Effector memory CD4-positive, alpha-beta T cell (primary cell): ENCODE measurements at places on chromosomes 11 and 22.

DNA sequence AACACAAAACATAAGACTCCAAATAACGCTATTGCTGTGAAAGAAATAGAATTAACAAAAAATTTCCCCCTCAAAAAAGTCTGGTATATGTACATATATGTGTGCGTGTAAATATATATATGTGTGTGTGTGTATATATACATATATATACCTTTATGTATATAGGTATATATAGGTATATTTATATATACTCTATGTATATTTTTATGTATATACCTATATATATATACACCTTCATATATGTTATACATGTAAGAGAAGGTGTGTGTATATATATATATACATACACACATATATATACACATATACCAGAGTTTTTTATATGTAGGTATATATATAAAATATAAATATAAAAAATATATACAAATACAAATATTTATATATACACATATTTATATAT is 199.2 kb downstream of the RAB38 start:
- DNase-seq = no peak

DNA sequence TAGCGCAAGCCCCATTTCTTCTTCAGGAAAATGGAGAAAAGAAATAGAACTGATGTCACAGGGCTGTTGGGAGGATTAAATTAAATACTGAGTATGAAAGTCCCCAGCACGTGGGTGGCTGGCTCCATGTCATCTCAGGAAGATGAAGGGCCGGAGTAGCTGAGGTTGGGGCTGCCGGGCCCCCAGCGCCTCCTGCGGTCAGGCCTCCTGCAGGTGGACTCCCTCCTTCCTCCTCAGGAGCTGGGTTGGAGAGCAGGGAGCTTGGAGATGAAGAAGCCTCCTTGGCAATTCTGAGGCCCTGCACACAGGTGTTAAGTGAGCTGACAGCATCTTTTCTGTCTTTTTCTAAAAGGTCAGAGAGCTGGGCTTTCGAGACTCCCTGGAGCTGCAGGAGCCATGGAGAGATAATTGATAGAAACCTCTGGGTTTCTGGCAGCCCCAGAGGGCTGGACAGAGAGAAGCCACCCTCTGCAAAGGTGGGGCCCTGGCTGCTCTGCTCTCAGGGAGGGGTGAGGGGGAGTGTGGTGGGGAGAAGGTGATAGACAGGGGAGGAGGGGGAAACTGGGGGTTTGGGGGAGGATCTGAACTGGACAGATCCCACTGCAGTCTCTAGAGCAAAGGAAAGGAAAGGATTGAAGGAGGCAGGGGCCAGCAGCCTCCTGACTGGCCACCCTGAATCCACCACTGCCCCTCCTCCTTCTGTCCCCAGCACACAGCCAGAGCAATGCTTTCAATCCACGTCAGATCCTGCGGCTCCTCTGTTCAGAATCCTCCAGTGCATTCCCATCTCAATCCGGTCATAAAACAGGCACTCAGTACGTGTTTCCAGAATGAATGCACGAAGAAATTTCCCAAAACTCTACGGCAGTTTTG is 210.8 kb downstream of the CEP164 start:
- no peak for DNase-seq

DNA sequence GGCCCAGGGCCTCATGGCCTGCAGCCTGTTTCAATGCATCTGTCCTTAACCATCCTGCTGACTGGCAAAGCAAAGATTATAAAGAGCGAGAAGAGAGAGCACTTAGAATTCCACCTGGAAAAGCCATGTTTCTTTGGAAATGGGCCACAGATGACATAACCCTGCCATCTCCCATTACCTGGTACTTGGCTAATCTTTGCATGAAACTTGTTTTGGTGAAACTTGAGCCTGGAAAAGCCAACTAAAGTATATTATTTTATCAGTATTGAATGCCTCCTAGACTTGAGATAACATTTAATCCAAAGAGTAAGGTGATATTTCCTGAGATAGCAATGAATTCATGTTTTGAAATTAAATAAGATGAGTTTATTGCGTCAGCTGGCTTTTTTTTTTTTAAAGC is 72.6 kb downstream of the NAV2 start:
- DNase-seq = no peak

- DNase-seq = no peak
These were observed 44.1 kb upstream of the E2F8 start for GRCh38 chr11:19284881-19285280.

- DNase-seq = no peak
These were observed 289.7 kb downstream of the ST3GAL4 start for GRCh38 chr11:126645186-126645585.

- no peak for DNase-seq
These were observed 16.3 kb upstream of the SORL1 start for GRCh38 chr11:121435551-121436511.

DNA sequence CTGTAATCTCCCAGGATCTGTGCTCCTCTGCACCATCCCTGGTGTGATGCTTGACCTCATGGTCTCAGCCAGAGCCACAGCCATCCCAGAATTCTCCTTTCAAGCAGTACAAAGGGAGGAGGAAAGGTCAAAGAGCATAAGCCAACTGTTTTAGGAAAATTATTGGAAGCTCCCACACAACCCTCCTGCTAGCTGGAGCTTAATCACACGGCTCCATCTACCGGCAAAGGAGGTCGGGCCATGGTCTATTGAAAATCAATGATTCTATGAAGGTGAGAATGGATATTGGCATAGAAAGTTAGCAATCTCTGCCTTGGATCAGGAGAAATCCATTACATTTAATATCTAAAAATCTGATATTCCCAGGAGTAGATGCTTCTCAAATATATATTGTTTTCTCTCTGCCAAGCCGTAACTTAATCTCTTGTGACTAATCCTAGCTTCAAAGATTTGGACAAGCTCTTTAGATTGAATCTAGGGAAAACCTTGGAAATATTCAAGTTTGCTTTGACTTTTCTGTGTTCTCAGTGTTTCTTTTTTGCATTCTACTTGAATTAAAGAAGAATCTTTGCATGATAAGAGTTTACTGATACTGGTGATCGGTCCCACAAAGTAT is 259.6 kb downstream of the NTM start:
- DNase-seq = no peak

DNA sequence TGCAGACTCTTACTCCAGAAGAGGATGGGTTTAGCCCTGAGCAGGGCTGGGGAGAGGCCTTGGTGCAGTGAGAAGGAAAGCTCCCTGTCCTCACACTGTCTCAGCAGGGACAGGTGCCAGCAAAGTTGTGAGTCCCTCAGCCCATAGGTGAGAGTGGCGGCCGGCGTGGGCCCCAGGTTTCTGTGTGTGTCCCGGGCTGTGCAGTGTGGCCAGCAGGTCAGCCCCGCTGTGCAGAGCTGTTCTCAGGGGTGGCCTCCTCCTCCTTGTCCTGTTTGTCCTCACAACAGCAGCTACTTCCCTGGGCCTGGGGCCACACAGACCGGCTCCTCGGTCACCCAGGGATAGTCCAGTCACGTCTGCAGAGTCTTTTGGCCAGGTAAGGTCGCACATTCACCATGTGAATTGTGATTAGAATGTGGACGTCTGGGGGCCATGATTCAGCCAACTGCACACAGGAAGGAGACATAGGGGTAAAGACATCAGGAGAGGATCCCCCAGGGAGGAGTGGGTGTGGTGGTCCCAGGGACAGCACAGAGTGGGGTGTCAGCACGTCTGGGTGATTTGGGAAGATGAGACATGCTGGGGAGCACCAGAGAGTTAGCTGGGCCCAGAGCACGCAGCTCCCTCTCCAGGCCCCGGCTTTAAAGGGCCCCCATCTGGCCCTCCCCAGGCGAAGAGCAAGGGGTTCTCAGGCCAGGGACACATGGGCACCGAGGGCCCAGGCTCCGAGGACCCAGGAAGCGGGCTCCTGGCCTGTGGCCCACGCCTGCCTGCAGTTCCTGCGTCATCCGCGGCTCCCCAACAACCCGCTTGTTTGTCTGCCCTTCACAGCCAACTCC is 81.6 kb downstream of the MYEOV start:
- no peak for DNase-seq

DNA sequence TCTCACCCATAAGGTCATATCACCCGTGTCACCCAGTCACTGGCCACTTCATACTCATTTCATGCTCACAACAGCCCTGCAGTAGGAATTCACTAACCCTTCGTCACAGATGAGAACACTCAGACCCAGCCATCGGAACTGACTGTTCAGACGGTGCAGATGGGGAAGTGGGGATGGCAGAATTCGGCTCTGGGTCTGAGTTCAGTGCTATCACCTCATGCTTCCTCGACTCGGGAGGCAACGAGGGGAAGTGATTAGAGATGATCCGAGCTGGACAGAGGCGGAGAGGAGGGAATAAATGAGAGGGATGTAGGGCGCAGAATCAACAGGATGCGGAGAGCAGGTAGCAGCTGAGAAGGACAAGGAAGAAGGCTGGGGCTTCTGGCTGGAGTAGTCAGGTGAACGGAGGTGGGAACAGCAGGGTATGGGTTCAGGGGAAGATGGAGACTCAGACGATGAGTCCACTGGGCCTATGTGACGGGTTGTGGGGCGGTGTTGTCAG is 4.7 kb downstream of the B3GNT6 start:
- DNase-seq = no peak

GRCh38 chr11:111793863-111794262 is 27.7 kb upstream of the PPP2R1B start:
- DNase-seq = no peak

DNA sequence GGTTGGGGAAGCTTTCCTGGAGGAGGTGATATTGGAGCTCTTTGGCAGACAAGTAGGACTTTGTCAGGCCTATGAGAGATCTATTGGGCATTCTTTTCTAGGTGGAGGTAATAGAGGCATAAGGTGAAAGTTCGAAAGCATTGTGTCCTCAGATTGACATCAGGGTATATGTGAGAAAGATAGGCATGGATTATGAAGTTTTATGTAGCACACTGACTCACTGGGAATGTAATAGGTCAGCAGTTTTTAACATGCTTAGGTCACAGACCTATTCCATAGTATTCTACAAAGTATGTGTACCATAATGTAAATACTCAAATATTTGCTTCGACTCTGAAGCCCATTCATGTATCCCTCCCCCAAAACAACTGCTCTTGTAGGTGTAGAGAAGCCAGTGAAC is 11.8 kb downstream of the HIKESHI start:
- DNase-seq = no peak
